ENCODE measurements at places on chromosomes 7 and 10.
A peak's percentile ranks its signal among the peaks of the same experiment; 100 is the strongest.

GRCh38 chr7:76023002-76023401 lies 24.8 kb downstream of the STYXL1 start:
- H3K27me3 ChIP-seq: no peaks in the 10 kb centered on the region
- H3K27ac ChIP-seq: no peak overlapping the region
- no peaks in the 10 kb centered on the region for H3K36me3 ChIP-seq
- peak; percentile 26 for DNase-seq

DNA sequence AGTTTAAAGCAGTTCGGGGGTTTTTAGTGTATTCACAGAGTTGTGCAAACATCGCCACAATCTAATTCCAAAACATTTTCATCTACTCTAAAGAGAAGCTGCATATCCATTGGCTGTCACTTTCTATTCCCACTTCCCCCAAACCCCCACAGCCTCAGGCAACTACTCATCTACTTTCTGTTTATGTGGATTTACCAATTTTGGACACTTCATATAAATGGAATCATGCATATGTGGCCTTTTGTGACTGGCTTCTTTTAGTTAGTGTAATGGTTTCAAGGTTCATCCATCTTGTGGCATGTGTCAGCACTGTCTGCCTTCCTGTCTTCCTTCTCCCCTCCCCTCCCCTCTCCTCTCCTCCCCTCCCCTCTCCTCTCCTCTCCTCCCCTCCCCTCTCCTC lies 78.5 kb upstream of the FZD1 start:
- H3K36me3 ChIP-seq: no peaks in the 10 kb centered on the region
- no peaks in the 10 kb centered on the region for H3K27me3 ChIP-seq
- no peak overlapping the region for H3K4me3 ChIP-seq

DNA sequence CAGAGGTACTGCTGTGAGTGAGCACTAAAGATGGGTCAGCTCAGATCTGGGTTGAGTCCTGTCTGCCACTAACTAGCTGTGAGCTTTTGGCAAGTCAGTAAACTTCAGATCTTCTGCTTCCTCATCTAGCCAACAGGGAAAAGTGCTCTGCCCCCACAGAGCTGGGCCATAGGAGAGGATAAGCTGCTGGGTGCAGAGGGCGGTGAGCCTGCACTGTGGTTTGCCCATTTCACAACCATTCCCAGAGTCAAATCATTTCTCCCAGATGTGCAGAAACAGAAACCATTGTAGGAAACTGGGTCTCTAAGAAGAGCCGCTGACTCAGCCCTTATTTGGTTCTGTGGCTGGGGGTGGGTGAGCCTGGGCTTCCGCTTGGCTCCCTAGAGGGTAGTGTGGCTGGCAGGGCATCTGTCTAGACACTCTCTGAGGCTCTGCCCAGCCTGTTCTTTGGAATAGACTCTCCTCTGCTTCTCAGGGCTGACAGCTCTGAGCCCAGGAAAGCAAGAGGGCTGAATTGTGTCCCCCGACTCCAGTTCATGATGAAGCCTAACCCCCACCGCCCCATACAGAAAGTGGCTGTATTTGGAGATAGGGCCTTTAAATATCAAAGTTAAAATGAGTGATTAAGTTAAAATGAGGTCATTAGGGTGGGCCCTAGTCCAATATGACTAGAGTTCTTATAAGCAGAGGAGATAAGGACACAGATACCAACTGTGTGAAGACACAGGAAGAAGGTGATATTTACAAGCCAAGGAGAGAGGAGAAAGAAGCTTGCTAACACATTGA lies 29.5 kb upstream of the ARHGAP22 start:
- no peak overlapping the region for H3K27ac ChIP-seq
- H3K36me3 ChIP-seq: no peaks in the 10 kb centered on the region
- H3K27me3 ChIP-seq: no peaks in the 10 kb centered on the region
- DNase-seq: no peak
- H3K4me1 ChIP-seq: no peaks in the 10 kb centered on the region

GRCh38 chr7:42876182-42877068 lies 35.4 kb downstream of the C7orf25 start:
- H3K4me3 ChIP-seq: no peak overlapping the region
- DNase-seq: peak; percentile 72
- no peak overlapping the region for H3K27ac ChIP-seq
- no peaks in the 10 kb centered on the region for H3K4me1 ChIP-seq
- no peaks in the 10 kb centered on the region for H3K36me3 ChIP-seq

GRCh38 chr10:55214608-55215007 lies 413.6 kb upstream of the PCDH15 start:
- no peak overlapping the region for H3K27ac ChIP-seq
- H3K4me3 ChIP-seq: no peak overlapping the region
- no peak for DNase-seq
- no peaks in the 10 kb centered on the region for H3K36me3 ChIP-seq
- H3K4me1 ChIP-seq: no peaks in the 10 kb centered on the region

- no peaks in the 10 kb centered on the region for H3K4me1 ChIP-seq
- H3K36me3 ChIP-seq: no peaks in the 10 kb centered on the region
- H3K4me3 ChIP-seq: no peak overlapping the region
- H3K27me3 ChIP-seq: no peaks in the 10 kb centered on the region
Measured at GRCh38 chr7:76185187-76185896, 16.4 kb upstream of the SRRM3 start.

- peak; percentile 89 for DNase-seq
- H3K27me3 ChIP-seq: no peaks in the 10 kb centered on the region
- H3K4me1 ChIP-seq: no peaks in the 10 kb centered on the region
Measured at GRCh38 chr7:102439963-102440795, 6.8 kb downstream of the ORAI2 start.

GRCh38 chr7:94687810-94688209 lies 31.9 kb upstream of the SGCE start:
- DNase-seq: peak; percentile 19
- H3K36me3 ChIP-seq: no peaks in the 10 kb centered on the region
- H3K4me1 ChIP-seq: no peaks in the 10 kb centered on the region

- no peak overlapping the region for H3K4me3 ChIP-seq
- no peak overlapping the region for H3K27ac ChIP-seq
- no peak for DNase-seq
- H3K4me1 ChIP-seq: no peaks in the 10 kb centered on the region
- no peaks in the 10 kb centered on the region for H3K27me3 ChIP-seq
Measured at GRCh38 chr7:98996150-98996552, 117.8 kb downstream of the TRRAP start.

DNA sequence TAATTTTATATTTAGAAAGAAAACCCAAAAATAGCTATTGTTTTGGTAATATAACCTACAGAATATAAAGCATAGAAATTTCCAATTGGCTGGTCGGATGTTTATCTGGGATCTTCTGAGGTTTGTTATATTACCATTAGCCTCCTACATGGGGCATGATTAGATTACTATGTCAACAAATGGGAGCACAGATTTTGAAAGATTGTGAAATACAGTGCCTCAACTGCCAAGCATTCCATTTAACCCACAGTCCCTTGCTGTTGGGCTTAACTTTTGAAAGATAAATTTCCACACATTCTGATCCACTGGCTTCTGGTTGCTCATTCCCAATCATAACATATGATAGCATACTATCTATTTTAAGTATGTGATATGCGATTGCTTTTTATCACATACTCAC lies 455.4 kb upstream of the C7orf33 start:
- H3K4me3 ChIP-seq: no peak overlapping the region
- H3K27ac ChIP-seq: no peak overlapping the region
- H3K27me3 ChIP-seq: no peaks in the 10 kb centered on the region
- peak; percentile 63 for DNase-seq

GRCh38 chr10:34526758-34527730 lies 288.1 kb downstream of the PARD3 start:
- H3K4me3 ChIP-seq: no peak overlapping the region
- no peaks in the 10 kb centered on the region for H3K36me3 ChIP-seq
- H3K27ac ChIP-seq: peak overlapping the region; percentile 41
- H3K27me3 ChIP-seq: no peaks in the 10 kb centered on the region

- H3K4me1 ChIP-seq: no peaks in the 10 kb centered on the region
- DNase-seq: peak; percentile 30
- no peaks in the 10 kb centered on the region for H3K36me3 ChIP-seq
- H3K27ac ChIP-seq: no peak overlapping the region
Measured at GRCh38 chr10:63064706-63065105, 68.4 kb upstream of the NRBF2 start.

DNA sequence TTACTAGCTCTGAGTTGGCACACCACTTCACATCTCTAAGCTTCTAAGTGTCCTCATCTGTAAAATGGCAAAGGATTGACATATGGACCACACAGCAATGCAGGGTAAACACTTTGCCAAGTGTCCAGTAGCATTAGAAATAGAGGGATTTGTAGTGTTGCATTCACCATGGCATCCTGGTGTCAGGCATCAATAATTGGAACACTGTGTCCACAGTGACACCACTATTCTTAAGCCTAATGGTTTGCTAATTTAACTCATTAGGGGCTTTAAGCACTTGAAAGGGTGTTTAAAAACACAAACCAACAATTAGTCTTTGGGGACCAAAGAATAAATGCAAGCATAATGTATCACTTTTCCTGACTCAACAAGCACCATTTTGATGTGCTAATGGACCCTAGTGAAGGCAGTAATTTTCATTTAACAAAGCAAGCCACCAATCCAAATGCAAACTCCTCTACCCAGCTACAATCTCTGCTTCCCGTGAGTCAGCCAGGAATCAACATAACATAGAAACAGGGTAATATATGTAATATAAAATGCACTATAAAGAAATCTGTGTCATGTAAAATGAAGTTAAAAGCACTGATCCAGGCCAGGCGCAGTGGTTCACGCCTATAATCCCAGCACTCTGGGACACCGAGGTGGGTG lies 75.9 kb downstream of the FAM204A start:
- H3K4me3 ChIP-seq: no peak overlapping the region
- no peak overlapping the region for H3K27ac ChIP-seq
- H3K4me1 ChIP-seq: no peaks in the 10 kb centered on the region
- no peak for DNase-seq

DNA sequence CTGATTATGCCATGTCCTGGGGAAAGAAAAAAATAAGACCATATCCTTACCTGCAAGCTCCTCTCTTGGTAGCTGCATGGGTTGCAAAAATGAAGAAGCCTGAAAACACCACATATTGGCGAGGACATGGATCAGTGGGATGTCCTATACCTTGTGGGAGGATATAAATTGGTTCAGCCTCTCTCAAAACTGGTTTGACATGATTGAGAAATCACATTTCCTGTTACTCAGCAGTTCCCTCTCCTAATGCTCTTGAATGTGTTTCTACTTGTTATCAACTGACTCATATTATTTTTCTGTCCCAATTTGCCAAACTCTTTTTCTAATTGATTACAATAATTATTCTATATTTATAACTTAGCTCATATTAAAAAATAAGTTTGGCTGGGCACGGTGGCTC lies 380.2 kb downstream of the EXOC4 start:
- H3K36me3 ChIP-seq: no peaks in the 10 kb centered on the region
- no peak overlapping the region for H3K4me3 ChIP-seq
- peak; percentile 54 for DNase-seq

- H3K27ac ChIP-seq: no peak overlapping the region
- DNase-seq: peak; percentile 3
- H3K4me3 ChIP-seq: no peak overlapping the region
- H3K27me3 ChIP-seq: no peaks in the 10 kb centered on the region
Measured at GRCh38 chr10:51983481-51983880, 284.1 kb upstream of the CSTF2T start.

GRCh38 chr7:40700653-40701421 lies 566.0 kb downstream of the SUGCT start:
- no peak overlapping the region for H3K27ac ChIP-seq
- peak; percentile 30 for DNase-seq
- H3K36me3 ChIP-seq: no peaks in the 10 kb centered on the region
- H3K27me3 ChIP-seq: no peaks in the 10 kb centered on the region
- no peaks in the 10 kb centered on the region for H3K4me1 ChIP-seq
- no peak overlapping the region for H3K4me3 ChIP-seq

DNA sequence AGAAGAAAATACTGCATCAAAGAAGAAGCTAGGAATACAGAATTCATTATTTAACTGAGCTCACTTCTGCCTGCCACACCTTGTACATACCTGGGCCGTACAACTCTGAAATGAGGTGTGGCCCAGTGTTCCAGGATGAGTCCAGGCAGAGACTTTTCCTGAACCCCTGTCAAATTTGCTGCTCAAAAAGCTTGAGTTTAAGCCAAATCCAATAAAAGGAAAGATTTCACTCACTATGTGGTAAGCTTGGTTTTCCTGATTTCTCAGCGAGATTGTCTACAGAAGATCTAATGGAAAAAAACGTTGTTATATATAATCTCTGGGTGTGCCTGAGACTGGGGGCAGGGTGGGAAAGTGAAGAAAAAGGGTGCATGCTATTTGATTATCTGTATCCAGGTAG lies 72.1 kb upstream of the EGFR start:
- H3K4me3 ChIP-seq: no peak overlapping the region
- H3K4me1 ChIP-seq: no peaks in the 10 kb centered on the region
- no peaks in the 10 kb centered on the region for H3K27me3 ChIP-seq
- no peak for DNase-seq
- H3K36me3 ChIP-seq: no peaks in the 10 kb centered on the region
- H3K27ac ChIP-seq: no peak overlapping the region

DNA sequence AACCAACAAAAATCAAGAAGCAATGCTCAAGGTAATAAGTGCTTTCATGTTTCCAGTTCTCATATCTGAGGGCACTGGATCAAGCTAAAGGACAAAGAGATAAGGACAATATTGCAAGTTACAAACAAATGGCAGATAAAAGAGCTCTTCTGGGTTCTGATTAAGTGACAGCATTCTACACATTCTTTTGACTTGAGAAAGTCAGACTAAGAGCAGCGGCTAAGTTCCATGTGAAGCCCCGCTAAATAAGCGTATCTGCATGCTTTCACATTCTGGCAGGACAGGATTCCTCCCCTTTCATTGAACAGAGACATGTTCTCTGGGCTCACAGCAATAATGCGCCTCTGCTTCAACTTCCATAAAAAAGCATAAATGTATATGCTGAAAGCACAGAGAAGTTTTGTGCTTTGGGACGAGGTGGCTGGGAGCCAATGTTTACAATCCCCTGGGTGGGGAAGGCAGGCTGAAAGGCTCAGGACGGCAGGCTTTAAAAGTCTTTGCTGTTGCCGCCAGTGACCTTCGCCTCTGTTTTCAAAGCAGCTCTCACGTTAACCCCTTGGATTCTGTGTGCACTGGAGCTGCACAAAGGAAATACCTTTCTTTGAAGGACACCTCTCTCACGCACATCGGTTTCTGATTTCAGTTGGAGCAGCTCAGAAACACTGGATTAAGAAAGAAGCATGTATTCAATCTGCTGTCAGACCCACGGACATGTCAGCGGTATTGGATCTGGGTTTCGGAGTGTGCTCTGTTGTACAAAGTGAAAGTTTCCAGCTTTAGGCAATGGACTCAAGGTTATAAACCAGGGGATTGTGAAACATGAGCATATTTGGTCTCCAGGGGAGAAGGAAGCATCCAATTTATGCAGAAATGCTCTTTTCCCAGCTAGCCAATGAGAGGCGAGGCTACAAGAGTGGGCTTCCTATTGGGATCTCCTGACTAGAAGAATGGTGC lies 105.4 kb upstream of the FAM133B start:
- DNase-seq: peak; percentile 96
- H3K27ac ChIP-seq: peak overlapping the region; percentile 71
- H3K27me3 ChIP-seq: no peaks in the 10 kb centered on the region
- no peaks in the 10 kb centered on the region for H3K36me3 ChIP-seq
- no peaks in the 10 kb centered on the region for H3K4me1 ChIP-seq

GRCh38 chr7:124351950-124352349 lies 319.1 kb upstream of the TMEM229A start:
- no peaks in the 10 kb centered on the region for H3K27me3 ChIP-seq
- peak; percentile 13 for DNase-seq
- no peak overlapping the region for H3K27ac ChIP-seq
- H3K4me3 ChIP-seq: no peak overlapping the region
- no peaks in the 10 kb centered on the region for H3K4me1 ChIP-seq

- H3K36me3 ChIP-seq: no peaks in the 10 kb centered on the region
- H3K27ac ChIP-seq: no peak overlapping the region
- H3K27me3 ChIP-seq: no peaks in the 10 kb centered on the region
- DNase-seq: no peak
- no peaks in the 10 kb centered on the region for H3K4me1 ChIP-seq
Measured at GRCh38 chr10:21689881-21690280, 155.8 kb downstream of the MLLT10 start.
